ENCODE measurements at places on chromosomes 12 and 14.

DNA sequence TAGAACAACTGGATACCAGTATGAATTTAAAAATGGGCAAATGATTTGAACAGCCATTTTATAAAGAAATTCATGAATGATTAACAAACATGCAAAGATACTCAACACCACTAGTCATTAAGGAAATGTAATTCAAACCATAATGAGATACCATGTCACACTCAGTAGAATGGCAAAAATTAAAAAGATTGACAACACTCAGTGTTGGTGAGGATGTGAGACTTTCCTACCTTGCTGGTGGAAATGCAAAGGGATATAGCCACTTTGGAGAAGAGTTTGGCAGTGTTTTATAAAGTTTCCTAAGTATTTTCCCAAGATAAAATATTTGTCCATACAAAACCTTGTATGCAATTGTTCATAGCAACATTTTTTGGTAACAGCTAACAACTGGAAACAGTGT is 6.0 kb upstream of the CHST11 start:
- DNase-seq = no peak

- DNase-seq = no peak
These were observed 153.5 kb upstream of the ATF7IP start for GRCh38 chr12:14211947-14212387.

- DNase-seq = no peak
These were observed 21.5 kb downstream of the BATF start for GRCh38 chr14:75543786-75544185.

GRCh38 chr14:50756300-50756699 is 74.7 kb downstream of the NIN start:
- no peak for DNase-seq

- peak; percentile 82 for DNase-seq
These were observed 7.2 kb downstream of the ALDH2 start for GRCh38 chr12:111773801-111774551.

DNA sequence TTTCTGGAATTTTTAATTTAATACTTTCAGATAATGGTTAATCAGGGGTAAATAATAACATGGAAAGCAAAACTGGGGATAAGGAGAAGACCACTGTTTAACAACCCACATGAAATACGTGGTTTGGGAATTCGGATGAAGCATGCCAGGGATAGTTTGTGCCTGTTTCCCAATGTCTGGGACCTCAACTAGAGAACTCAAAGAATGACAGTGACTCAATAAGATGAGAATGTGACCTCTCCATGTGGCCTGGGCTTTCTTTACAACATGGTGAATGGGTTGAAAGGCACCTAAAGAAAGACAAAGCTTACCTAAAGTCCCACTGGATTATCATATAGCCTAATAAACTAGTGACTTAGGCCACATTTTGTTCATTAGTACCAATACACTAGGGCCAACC is 460.3 kb upstream of the LRFN5 start:
- no peak for DNase-seq

- DNase-seq = no peak
These were observed 75.0 kb downstream of the DIP2B start for GRCh38 chr12:50579757-50580267.

GRCh38 chr12:28909291-28909690 is 239.8 kb upstream of the FAR2 start:
- no peak for DNase-seq

DNA sequence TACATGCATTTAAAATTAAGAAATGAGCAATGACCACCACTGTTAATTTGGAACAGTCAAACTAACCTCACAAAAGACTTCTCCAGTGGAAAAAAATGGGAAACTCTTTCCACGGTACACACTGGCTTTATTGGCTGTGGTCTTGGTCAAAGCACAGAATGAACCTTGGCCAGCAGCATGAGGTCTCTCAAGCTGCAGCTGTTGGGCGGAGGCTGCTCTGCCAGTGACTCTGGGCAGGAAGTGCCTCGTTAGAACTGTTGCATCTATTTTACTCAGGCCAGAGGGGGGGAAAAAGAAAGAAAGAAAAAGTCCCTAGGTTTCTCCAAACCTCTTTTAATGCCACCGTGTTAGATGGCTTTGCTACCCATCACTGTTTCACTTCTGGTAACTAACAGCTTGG is 279.8 kb upstream of the DIO2 start:
- no peak for DNase-seq

GRCh38 chr14:76537906-76538647 is 162.1 kb downstream of the ESRRB start:
- no peak for DNase-seq

DNA sequence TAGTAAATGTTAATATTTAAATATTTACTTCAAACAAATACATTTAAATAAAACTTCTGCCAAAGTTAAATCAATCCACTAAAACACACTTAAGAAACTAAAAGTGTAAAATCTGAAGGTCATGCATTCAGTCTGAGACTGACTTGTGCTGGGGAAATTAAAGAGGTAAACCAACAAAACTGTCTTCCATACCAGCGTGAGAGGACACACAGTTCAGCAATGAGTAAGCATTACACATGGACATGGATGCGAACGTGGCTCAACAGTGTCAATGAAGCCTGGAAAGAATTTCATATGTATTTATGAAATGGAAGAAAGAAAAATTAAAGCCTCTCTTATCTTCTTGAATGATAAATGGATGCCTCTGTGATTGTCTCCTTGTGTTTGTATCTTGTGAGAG is 1052.3 kb downstream of the AACS start:
- DNase-seq = no peak

- DNase-seq = no peak
These were observed 536 bp downstream of the TM7SF3 start for GRCh38 chr12:27013611-27014084.

DNA sequence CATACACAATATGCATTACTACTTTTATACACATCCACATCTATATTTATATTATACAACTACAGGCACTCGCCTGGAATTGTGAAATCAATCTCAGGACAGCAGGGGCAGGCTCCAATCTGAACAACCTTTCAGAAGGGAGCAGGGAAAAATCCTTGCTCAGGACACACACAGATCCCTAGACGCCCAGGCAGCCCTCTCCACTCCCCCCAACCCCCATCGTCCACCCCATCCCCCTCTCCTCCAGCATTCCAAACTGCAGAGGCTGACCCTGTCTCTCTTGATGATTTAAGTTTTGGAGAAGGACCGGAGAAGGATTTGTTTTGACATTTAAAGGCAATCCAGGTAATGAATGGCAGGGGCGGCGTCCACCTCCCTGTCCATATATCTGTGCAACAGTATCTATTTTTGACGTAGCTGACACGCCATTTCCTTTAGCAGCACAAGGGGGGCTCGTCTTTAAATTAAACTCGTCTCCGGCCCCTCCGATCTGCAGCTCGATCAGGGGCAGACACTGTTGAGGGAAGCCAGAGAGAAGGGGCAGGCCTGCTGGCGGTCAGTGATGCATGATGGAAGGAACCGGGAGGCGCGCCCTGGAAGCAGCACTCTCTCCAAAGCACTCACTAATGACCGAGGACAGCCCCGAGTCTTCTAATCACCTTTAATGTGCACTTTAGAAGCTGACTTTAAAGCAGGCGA is 95.0 kb upstream of the TBX5 start:
- no peak for DNase-seq

- no peak for DNase-seq
These were observed 147.8 kb upstream of the KRR1 start for GRCh38 chr12:75658901-75659823.

GRCh38 chr12:38776647-38777046 is 128.7 kb downstream of the CPNE8 start:
- no peak for DNase-seq

- no peak for DNase-seq
These were observed 1038.3 kb downstream of the BCL11B start for GRCh38 chr14:98233656-98234055.

- no peak for DNase-seq
These were observed 75.9 kb upstream of the C12orf71 start for GRCh38 chr12:27158297-27158696.

DNA sequence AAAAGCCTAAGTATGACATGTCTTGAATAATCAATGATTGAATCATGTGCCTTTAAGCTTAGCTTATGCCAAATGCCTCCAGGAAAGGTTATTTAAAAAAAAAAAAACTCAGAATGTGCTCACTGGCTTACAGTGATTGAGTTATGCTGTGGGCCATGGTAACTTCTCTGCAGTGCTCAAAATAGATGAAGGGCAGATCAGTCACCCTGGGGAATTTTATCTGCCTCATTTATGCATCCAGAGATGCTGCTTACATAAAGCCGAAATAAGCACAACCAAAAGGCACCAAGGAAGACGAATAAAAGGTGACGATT is 118.7 kb upstream of the MDM1 start:
- DNase-seq = no peak

DNA sequence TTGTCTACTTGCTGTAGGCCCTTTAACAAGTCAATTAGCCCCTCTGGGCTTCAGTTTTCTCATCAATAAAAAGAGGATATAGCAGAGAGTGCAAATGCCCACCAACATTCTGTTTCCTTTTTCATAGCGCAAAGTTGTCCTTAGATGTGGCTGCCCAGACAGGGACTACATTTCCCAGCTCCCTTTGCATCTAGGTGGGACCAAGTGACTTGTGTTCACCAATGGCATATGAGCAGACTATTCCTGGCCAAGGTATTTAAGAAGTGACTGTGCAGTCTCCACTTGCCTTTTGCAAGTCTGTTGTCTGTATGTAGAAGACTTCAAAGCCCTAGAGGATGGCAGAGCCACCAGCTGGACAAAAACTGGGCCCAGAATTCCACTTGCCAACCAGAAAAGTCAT is 59.7 kb downstream of the DAO start:
- no peak for DNase-seq

DNA sequence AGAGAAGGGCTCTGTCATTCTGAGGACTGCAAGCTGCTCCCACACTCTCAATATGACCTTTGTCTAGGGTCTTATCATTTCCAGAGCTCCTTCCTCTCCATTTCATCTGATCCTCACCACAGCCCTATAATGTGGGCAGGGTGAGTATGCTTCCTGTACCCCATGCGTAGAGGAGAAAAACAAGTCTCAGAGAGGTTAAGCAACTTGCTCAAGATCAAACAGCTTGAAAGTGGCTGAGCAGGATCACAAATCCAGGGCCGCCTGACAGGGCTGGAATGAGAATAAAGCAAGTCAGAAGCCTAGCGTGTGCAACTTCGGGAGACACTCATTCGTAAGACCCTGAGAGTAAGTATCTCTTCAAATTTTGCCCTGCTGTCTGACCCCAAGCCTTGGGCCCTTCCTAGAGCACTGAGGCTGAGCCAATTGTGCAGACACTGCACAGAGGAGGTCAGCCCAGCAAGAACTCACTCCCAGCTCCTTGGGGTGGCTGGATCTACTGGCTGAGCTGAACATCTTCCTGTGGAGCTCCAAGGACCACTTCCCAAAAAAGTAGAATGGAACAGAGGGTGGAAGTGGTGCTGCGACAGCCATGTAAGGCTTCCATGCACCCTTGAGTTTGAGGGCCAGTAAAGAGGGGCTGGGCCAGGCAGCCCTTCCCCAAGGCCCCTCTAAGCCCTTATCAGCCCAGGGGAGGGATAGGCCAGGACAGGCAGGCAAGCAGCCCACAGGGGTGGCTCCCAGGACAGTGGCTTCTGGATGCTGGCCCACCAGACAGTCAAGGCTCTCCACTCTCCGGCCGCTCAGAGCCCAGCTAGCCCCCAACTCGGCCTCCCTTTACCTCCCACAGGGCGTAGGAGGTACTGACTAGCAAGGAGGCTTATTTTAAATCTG is 10.5 kb downstream of the ZFP36L1 start:
- peak; percentile 72 for DNase-seq

GRCh38 chr14:24475261-24475660 is 32.7 kb upstream of the SDR39U1 start:
- no peak for DNase-seq

GRCh38 chr14:91376547-91377477 is 40.8 kb downstream of the CCDC88C start:
- DNase-seq = no peak

DNA sequence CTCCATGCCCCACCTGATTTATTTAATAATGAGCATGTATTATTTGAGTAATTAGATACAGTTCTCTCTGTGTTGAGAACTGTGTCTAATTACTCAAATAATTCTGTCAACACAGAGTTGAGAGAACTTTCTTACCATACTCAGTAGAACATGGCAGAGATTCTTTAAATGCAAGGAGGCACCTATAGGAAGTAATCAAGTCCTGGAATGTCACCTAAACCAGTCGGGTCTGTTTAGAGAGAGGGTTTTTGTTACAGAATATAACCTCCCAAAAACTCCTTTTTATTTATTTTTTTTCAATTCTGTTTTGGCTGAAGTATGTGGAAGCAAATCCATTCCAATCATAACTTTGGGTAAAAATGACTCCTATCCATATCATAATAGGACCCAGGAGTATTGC is 37.5 kb upstream of the CIT start:
- DNase-seq = no peak

- no peak for DNase-seq
These were observed 106.7 kb downstream of the PPHLN1 start for GRCh38 chr12:42432517-42433140.

DNA sequence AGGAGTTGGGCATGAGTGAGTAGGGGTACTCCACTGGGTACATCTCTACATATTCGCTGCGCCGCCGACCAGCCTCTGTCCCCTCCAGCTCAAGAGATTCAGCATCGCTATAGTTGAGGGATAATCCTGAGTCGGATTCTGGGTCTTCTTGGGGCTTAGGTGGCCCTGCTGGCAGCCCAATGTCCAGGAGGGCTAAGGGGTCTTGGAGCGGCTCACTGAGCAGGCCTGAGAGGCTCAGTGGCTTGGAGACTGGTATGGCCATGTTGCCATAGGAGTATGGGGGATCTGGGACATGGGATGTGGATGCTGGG is 7.9 kb downstream of the NFE2 start:
- DNase-seq = no peak

- DNase-seq = no peak
These were observed 72.1 kb upstream of the LMNTD1 start for GRCh38 chr12:25625146-25625545.

- DNase-seq = no peak
These were observed 51.4 kb downstream of the TMEM132C start for GRCh38 chr12:128318341-128318740.

- DNase-seq = no peak
These were observed 56.0 kb downstream of the LLPH start for GRCh38 chr12:66074561-66074960.

DNA sequence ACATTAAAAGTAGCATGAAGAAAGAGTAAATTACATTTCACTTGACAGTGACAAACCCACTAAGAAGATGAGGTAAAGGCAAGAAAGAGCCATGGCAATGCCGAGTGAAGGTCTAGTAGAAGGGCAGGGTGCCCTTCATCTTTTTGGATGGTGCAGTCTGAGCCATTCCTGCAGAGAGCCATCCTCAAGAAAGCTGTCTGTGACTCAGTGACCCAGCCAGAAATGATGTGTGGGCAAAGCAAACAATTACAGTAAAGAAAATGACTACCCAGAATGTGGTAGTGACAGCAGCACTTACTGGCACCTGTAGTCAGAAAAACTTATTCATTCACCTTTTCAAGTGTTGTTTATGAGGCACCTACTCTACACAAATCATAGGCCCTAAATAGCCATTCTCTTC is 281.7 kb downstream of the DUSP6 start:
- no peak for DNase-seq

GRCh38 chr12:123741937-123742572 is 20.0 kb upstream of the DNAH10 start:
- no peak for DNase-seq

- DNase-seq = no peak
These were observed 726 bp downstream of the ZFHX2 start for GRCh38 chr14:23550812-23551265.
